ENCODE measurements at places on chromosomes 6 and 20.

DNA sequence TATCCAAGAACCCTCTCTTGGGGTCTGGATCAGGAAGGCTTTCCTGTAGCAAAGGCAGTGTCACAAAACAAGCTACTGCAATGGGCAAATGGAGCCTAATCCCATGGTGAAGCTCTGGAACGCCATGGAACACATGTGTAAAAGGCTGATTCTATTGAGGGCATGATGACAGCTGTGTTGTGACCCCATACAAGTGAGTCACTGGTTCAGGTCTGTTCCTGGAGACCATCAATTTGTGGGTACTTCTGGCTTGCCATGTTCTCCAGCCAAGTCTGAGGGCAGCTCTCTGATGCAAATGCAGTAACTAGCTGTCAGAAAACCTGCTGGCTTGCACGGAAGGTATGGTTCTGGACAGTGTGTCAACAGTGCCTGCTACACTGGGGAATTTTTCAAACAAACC is 33.3 kb upstream of the ECHDC1 start:
- no peak for DNase-seq

DNA sequence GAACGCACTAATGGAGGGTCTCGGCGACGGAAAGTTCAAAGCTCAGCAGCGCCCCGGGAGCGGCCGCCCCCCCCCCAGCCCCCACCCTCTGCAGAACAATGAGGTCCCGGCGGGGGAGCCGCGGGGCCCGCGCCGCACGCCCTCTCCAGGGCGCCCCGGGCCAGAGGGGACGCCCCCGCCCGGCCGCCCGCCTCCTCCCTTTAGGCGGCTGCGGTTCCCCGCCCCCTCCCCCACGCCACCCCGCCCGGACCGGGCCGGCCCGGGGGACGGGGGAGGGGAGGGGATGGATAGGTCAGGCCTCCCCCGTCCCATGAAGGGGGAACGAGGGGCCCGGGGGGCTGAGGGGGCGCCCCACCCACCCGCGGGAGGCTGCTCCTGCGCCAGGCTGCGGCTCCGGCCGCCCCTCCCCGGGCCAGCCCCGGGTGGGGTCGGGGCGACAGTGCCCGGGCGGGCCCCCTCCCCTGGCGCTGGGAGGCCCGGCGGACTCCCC is 1.5 kb downstream of the NOL4L start:
- DNase-seq = no peak

GRCh38 chr6:87710090-87710489 is 8.1 kb upstream of the AKIRIN2 start:
- DNase-seq = no peak

- DNase-seq = no peak
These were observed 58.7 kb upstream of the STMND1 start for GRCh38 chr6:17043148-17043522.

GRCh38 chr20:25276533-25277050 is 28.7 kb downstream of the PYGB start:
- DNase-seq = peak; percentile 13

DNA sequence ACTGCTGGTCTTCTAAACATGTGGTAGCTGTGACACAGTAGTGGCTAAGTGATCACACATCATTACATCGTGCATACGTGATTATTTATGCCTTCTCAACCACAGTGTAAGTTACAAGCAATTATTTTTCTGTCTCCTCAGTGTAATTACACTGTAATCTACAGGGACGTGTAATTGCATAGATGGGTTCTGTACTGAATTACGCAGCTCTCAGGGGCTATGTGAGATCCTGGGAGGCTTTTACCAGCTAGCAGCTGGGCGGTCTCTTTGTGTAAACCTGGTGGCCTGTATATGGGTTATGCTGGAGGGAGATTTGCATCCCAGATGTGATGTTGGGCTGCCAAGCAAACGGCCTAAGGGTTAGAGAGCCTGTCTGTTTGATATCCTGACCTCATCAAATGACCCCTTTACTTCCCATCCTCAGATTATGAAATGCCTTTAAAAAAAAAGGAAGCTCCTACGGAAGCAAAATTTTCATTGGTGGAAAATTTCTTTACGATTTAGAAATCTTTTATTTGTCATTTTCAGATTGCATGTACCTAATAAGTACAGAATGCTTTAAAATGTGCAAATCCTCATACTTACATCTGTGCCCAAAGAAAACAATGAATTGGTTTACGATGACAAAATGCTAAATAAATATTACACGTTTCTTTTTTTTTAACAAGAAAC is 402.8 kb upstream of the JAG1 start:
- DNase-seq = no peak

DNA sequence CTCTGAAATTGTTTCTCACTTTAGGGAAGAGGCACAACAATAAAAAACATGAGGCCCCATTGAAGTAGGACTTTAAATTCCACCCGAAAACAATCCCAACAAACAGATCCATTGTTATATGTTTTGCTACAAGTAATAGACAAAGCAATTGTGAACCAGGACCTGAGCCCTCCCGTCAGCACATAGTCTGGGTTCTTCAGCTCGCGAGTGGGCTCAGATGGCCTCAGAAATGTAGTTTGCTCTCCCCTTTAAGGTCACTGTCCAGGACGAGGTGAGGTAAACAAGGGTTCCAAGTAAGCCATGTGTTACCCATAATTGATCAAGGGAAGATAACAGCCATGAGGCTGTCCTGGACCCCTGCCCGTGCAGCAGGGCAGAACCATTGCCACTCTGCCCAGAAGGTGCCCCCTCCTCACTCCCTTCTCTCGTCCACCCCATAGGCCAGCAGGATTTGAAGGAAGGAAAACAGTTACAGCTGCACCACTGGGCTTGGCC is 160.1 kb upstream of the QKI start:
- DNase-seq = no peak

- no peak for DNase-seq
These were observed 120.3 kb downstream of the PXDC1 start for GRCh38 chr6:3631186-3631585.

DNA sequence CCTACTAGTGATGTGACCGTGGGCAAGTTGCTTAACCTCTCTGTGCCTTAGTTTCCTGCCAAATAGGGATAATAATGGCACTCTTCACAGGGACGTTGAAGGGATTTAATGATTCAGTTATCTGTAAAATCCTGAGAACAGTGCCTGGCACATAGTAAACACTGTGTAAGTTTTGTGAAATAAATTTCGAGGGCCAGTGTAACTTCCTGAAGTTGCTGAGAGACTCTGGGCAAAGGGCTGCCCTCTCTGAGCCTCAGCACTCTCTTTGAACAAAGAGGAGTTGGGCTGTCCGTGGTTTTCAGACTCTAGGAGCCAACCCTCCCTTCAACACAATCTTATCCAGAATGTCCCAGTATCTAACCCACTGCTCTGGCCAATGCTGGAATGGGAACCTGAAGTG is 2.5 kb upstream of the TEAD3 start:
- DNase-seq = no peak

- no peak for DNase-seq
These were observed 944.9 kb downstream of the QKI start for GRCh38 chr6:164359441-164359840.

DNA sequence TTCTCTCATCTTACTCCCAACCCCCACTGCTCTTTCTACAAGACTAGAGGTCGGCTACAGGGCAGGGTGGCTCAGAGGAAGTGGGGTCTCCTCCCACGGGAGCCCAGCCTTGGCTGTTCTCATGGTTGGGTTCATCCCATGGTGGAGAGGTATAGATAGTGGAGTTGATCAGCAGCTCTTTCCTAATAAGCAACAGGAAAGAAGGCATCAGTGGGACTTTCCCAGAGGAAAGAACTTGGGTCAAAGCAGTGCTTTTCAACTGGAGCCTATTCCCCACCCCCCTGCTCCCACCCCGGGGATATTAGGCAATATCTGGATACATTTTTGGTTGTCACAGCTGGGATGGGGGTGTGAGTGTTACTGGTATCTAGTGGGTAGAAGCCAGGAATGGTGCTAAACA is 200.9 kb downstream of the NFATC2 start:
- no peak for DNase-seq

DNA sequence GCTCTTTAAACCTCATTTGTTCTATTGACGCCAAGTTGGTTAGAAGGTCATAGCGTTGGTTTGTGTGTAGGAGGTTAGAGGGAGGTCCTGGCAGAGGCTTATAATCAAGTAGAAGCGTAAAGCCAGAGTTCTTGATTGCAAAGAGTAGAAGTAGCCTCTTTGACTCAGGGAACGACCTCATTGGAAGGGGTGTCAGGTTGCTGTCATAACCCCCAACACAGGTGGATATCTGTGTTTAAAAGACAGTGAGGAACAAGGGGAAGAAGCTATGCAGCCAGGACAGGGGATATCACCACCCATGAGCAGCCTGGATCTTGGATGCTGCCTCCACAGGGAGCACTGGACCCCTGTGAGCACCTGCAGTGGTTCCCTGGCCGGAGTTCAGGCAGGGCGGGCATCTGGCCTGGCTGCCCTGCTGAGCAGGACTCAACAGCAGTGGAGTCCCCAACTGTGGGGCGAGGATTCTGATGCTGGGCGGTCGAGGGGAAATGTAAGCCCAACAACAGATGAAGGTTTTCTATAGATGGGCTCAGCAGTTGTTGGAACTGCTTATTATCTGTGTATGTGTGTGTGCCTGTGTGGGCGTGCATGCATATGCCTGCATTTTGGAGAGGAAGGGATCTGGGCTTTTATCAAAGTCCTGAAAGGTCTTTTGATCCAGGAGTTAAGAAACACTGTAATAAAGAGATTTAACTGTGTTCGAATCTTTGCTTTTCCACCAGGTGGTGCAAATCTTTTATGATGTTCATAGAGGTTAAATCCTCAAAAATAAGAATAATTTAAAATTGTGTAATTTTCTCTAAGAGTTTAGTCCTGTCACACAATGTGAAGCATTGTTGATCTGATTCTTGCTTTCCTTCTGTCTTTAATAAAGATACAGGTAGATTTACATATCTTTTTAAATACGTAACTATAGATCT is 27.7 kb downstream of the HIVEP1 start:
- DNase-seq = no peak

DNA sequence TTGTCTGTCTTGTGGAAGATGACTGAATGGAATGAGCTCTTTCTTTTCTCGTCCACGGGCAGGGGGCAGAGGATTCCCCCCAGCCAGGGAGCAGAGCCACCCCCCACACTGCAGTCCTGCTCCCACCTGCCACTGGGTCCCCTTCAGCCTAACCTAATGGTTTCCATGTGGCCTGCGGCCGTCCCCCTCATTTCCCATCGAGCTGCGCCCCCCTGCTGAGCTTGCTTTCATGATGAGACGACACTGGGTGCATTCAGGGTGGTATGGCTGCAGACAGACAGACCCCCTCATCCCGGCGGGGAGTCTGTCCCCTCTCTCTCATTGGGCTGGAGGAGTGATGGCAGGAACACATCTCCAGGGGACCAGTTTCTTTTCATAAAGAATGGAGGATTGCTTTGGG is 140.8 kb downstream of the DTNBP1 start:
- no peak for DNase-seq

DNA sequence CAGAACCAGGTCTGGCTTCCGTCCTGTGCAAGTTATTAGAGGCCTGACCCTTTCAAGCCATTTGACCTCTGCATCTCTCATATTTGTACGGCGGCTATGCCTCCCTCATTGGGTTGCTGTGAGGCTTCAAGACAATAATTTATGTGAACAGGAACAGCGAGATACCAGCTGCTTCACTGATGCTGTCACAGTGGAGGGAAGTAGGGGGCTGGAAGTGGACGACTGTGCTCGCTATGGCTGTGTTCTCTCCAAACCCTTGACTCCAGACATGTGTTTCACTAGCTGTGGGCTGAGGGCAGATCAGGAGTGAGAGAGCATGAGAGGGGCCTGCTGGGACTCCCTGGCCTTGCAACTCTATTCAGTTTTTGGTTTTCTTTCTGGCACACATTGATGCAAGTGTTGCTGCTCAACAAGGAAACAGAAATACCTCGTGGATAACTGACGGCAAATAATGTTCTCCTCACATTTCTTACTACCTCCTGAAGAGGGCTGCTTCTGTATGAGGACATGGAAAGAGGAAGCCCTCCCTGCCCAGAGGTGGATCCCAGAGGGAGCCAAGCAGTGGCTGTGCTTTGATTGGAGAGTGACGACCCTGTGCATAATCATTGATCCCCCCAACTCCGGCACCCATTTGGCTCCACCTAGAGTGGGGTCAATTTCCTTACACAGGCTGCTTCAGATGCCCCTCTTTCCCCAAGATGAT is 34.7 kb upstream of the SCP2D1 start:
- DNase-seq = no peak

DNA sequence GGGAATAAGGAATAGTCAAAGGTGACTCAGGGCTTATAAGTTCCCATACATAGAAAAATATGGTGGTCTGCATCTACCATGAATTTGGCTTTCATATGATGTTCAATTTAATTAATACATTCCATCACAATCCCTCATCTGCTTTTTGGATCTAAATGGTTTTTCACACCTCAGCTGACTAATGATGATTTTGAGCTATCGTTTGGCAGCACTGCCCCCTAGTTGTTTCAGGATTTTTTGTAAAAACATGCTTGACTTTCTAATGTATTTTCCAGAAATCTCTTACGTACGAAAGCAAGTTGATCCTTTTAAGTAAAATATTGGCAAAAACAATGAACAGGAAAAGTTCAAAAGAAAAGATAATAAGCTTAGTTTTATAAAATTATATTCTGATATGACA is 408.6 kb upstream of the ADGRB3 start:
- DNase-seq = no peak

GRCh38 chr6:27825025-27825793 is 87.0 kb downstream of the OR2B2 start:
- no peak for DNase-seq

Data from mesothelial cell of epicardium (in vitro differentiated cells).